NCI-H1105 (cell line): ENCODE measurements at places on chromosomes 7 and 10.

GRCh38 chr10:59560161-59560560, 149.5 kb downstream of the SLC16A9 start:
- no peak for DNase-seq

- no peak for DNase-seq
Observed at GRCh38 chr10:27820637-27821036, 75.0 kb upstream of the MKX start.

- DNase-seq, result no peak
Observed at GRCh38 chr7:128115821-128116723, 84.8 kb upstream of the LRRC4 start.

- no peak for DNase-seq
Observed at GRCh38 chr7:875476-876076, 778 bp upstream of the GET4 start.

- DNase-seq, result no peak
Observed at GRCh38 chr7:12866207-12866606, 178.8 kb downstream of the ARL4A start.

DNA sequence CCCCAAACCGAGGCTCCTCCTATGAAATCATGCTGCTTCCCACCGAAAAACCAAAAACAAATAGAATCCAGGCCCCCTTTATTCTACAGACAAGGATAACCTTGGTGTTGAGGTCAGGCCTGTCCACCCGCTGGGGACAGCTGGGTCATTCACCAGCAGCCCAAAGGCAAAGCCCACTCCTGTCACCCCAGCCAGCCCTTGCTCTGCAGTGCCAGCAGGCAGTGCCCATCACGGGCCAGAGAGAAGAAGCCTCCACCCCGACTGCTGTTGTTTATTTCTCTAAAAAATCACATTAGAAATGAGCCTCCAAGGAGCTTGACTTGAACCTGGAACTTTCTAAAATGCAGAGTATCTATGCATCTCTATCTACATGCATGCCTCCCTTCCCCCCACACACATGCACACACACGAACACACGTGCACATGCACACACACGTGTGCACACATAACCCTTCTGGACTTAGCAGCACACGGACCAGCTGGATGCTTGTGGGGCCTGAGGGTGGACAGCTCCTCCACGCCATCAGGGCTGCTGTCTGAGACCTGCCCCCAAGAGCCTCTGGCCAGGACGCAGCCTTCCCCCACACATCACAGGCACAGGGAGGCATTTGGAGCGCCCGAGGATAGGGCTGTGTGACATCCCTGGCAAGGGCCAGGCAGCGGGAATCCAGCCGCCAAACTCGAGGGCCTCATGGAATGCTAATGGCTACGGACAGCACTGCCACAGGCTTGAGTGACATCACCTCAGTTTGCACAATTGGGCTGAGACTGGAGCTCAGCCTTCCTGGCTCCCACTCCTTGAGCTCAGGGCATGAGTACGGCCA, 22.8 kb downstream of the PRKAG2 start:
- DNase-seq, result no peak

DNA sequence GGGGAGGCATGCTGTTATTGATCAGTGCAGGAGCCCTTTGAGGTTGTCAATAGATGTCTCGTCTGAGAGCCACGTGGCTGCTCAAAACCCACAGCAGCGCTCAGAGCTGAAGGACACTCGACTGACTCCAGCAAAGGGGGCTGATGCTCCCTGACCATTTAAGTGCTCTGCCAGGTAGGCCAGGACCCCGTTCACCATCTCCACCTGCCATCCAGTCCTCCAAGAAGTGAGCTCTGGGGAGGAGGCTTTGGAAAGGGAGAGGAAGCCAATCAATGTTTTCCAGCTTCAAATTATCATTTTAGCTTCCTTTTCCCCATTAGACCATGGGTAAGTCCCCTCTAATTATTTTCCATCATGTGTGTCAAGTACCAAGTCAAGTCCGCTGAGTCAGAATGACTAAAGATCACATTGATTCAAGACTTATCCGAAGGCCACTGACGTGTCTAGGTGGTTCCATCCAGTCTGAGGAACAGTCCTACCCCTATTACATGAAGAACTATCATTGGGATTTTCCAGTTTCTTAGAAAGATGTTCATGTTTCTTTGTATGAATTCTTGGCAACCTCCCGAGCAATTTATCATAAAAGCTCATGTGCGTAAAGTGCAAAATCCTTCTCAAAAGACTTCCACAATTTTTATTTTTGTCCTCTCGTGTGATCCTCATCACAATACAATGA, 302.6 kb upstream of the LYZL1 start:
- DNase-seq, result no peak

GRCh38 chr7:112182749-112183148, 23.4 kb downstream of the DOCK4 start:
- no peak for DNase-seq

- DNase-seq, result no peak
Observed at GRCh38 chr7:55469721-55470120, 102.6 kb downstream of the VOPP1 start.

DNA sequence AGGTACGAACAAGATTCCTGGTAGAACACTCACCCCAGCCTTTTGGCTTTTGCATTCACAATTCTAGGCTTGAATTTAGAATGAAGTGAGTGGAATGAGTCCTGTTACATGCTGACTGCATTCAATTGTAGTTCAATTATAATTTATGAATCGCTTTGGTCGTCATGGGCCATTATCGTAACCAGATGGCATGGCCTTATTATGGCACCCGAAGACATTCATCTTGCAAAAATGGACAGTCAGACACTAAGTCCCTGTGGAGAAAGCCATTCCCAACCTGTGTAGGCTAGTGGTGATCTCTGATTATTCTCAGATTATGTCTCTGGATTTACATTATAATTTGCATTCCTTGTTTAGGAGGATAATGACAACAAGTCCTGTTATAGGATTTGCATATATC, 292.4 kb upstream of the NPSR1 start:
- DNase-seq, result no peak

DNA sequence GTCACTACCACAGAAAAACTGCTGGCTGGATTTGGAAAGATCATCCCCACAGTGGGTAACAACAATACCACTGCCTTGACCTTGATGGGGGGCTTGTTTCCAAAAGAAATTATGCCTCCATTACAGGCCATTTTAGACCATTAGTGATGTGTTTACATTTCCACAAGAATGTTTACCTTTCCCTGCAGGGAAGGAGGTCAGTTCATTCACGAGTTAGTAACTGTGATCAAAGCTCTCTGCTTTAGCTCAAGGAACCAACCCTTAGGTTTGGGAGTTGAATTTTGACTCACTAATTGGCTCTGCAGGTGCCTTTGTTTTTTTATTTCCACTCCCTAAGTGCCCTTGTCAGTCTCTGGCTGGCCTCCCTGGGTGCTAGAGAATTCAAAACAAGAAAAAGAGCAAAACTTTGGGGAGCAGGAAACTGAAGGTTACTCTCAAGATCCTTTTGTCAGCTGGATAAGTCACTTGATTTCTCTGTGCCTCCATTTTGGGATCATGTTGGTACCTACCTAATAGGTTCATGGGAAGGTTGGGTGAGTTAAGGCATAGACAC, 41.1 kb upstream of the NUPR2 start:
- peak; percentile 81 for DNase-seq

DNA sequence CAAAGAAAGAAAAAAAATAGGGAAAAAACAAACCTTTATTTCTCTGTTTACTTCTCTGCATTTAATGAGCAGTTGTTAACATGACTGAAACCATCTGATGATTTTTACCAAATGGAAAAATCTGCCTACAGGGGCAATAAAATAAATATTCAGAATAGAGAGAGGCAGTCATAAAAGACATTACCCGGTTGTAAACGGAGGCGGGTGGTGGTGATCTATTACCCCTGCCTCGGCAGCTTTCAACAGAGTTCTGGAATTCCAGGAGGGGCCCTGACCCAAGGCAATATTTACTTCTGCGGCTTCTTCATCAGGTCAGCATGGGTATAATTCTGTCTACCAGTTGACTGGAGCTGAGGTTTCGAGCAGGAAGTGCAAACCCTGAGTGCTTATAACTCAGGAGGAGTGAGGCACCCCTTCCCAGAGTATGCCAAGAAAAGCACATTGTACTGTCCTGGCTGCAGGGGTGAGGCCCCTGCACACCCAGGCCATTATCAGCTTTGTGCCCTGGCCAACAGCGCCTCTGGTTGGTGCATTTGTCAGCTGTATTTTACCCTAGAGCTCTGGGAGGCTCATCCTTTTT, 8.2 kb upstream of the CXCL12 start:
- no peak for DNase-seq

DNA sequence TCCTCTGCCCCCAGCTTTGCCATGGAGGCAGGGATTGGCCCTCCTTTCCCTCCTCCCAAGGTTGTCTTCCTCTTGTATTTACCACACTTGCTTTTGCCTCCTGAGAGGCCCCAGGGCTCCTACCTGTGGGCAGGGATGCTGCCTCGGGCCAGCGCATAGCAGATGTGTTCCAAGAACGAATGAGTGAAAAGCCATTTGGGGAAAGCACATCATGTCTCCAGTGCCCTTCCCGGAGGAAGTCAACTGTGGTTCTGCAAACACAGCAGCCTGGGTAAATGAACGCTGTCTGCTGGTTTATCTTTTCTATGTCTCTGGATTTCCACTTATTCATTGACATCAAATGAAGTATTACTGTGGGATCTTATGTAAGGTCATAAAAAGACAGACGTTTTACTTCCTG, 161.7 kb downstream of the FANK1 start:
- DNase-seq, result no peak

DNA sequence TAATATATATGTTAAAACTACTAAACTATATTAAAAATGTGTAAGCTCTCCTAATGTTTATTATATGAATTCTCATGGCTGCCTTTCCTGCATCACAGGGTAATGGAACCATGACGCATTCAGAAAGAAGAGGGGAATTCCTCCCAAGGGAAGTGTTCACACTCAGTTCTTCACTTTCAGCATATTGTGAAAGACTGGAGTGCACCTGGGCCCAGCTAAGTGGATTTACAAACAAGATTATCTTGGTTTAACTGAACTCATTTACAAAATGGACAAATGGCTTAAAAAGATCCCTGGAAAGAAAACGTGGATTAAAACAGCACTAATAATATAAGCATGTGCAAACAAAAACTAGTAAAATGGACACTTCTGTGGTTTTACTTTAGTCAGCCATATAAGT, 149.8 kb downstream of the DOCK4 start:
- no peak for DNase-seq

DNA sequence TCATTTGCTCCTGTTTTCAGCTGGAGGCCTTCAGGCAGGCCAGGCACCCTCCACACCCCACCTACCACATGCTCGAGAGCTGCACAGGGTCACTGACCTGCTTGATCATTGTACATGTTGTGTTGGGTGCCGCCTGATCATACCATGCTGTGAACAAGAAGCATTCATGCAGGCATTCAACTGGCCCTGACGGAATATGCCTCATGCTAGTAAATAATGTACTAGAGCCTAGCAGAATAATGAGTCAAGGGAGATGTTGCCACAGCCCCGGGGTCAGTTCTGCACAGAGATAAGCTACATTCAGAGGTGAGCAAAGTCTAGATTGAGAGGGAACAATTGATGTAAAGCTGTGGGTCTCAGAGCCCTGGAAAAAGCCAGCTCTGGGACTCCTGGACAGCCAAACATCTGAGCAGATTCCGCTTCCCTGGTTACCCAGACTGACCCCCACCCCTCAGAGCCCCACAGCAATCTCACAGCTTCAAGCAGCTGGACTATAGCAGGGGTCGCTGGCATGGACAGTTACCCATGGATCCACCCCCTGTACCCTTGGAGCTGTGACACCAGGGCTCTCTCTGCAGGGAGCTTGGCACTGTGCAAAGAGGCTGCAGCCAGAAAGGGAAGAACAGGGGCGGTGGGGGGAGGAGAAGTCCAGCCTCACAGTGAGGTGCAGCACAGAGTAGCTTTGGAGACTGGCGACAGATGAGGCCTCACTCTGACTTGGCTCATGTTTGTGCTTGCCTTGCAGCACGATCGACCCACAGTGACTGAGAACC, 86.6 kb downstream of the FRMPD2 start:
- DNase-seq, result no peak

DNA sequence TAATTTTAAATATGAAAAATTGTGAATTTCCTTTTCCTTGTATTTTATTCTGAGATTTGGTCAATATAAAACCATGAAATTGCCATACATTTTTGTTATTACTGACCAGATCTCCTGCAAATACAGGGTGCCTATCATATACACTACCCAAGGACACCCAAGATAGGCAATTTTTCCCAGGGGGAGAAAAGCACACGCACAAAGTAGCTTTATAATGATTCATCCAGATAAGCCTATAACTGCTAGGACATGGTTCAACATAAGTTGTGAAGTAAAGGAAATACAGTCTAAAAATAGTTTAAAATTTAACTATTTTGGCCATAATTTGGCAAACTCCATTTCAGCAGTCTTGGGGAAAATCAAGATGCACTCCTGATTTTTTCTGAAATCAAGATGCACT, 4.8 kb downstream of the RUFY2 start:
- DNase-seq, result no peak

DNA sequence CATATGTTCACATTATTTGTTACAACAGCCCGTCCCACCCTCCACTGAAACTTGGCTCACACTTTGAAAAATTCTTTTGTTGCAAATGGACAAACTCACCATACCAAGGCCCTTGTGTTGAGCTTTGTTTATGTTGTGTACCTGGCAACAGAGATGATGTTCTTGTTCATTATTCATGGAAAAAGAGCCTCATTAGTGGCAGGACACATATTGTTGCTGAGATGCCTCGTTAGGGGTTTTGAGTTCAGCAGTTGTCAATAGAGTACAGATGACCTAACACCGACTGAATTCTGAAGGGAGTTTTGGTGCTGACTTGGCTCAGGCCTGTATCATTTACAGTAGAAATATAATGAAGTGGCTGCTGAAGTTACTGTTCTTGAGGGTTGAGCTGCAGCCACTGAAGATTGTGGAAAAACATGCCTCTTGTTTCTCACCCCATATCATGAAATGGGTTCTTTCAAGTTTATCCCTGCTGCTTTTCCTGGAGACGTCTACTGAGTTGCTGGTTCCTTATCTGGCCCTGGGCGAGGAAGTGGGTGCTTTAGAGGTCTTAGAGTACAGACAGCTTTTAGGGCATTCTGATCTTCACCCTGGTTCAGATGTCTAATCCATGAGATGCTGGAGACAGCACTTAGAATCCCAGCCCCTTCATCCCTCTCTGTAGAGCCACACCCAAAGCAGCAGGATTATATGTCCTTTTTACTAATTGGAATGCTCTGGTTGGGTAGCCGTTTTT, 149.7 kb downstream of the WNT2 start:
- no peak for DNase-seq

GRCh38 chr7:1901431-1902210, 231.5 kb downstream of the ELFN1 start:
- no peak for DNase-seq

GRCh38 chr7:97016381-97017191, 8.0 kb downstream of the DLX5 start:
- DNase-seq, result no peak
